Mesenchymal stem cell (in vitro differentiated cells and primary cell): ENCODE measurements at places on chromosomes 16 and 17.

- peak; percentile 73 for DNase-seq
Observed at GRCh38 chr17:66829386-66829864, 5.5 kb upstream of the CACNG5 start.

- no peak for DNase-seq
Observed at GRCh38 chr17:33091271-33091670, 99.6 kb downstream of the SPACA3 start.

DNA sequence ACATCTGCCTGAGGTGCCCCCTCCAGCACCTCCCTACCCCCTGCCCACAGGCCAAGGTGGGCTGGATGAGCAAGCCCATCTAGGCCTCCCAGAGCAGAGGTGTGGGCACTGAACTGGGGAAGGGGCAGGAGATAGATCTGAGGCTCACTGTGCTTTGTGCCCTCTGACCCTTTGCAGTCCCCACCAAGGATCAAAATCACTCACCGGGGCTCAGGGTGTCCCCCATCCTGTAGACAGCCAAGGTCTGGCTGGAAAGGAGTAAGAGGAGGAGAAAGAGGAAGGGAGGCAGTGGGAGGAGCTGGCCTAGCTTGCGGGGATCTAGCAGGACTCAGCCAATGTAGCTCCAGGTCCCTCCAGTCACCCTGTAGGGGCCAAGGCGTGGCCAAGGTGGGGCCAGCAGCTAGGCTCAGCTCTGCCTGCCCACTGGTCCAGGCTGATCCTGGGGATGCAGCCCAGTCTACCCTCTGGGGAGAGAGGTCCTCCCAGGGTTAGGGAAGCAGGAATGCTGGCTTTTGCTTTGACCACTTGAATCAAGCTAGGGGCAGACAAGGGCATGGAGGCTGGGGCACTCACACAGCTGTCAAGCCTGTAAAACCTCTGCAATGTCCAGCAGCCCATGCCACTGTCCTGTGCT is 1.8 kb downstream of the SLC12A4 start:
- DNase-seq: peak; percentile 35

- DNase-seq: peak; percentile 80
Observed at GRCh38 chr17:78598013-78598471, 20.8 kb upstream of the DNAH17 start.

- no peak for DNase-seq
Observed at GRCh38 chr17:40936976-40937375, 470 bp downstream of the KRT23 start.

- peak; percentile 68 for DNase-seq
Observed at GRCh38 chr17:14297161-14297851, 3.6 kb upstream of the HS3ST3B1 start.
